ENCODE measurements at places on chromosomes 11 and 22. TPM values are rescaled to one million over a fixed set of nuclear protein-coding genes. Genes with fewer than 3 reads are reported as not detected.

Gene LARGE2
- polyA plus RNA-seq, result 12.8 TPM

Gene TMEM191C
- polyA plus RNA-seq, result 1.7 TPM

Gene XKR3
- not detected for polyA plus RNA-seq

Gene ARL2
- polyA plus RNA-seq, result 92.5 TPM

Gene TRIM48
- polyA plus RNA-seq, result not detected

Gene WNT11
- 1.5 TPM for polyA plus RNA-seq

Gene FXYD6
- 37.0 TPM for polyA plus RNA-seq

Gene CEP126
- polyA plus RNA-seq, result 1.7 TPM

Gene FZD4
- 17.4 TPM for polyA plus RNA-seq

Gene CLMP
- 10.8 TPM for polyA plus RNA-seq

Gene TSGA10IP
- 0.07 TPM for polyA plus RNA-seq

Gene DLG2
- 0.32 TPM for polyA plus RNA-seq

Gene KRTAP5-11
- polyA plus RNA-seq, result not detected

Gene KIF18A
- 0.91 TPM for polyA plus RNA-seq

Gene ROBO4
- polyA plus RNA-seq, result 27.3 TPM

Gene MUC5AC
- polyA plus RNA-seq, result 1.2 TPM

Gene DGAT2
- polyA plus RNA-seq, result 54.0 TPM

Gene NCAM1
- polyA plus RNA-seq, result 0.28 TPM
